ENCODE measurements at places on chromosomes 6 and 20.

- DNase-seq = peak; percentile 17
These were observed 77.2 kb upstream of the BHLHE23 start for GRCh38 chr20:63083831-63084562.

GRCh38 chr6:155443168-155443567, 12.5 kb downstream of the NOX3 start:
- no peak for DNase-seq

DNA sequence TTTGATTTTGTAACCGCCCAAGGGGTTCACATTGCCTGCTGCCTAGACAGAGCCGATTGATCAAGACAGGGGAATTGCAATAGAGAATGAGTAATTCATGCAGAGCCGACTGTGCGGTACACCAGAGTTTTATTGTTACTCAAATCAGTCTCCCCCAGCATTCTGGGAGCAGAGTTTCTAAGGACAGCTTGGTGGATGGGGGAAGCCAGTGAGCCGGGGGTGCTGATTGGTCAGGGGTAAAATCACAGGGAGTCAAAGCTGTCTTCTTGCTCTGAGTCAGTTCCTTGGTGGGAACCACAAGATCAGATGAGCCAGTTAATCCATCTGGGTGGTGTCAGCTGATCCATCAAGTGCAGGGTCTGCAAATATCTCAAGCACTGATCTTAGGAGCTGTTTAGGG, 60.0 kb upstream of the EZR start:
- no peak for DNase-seq

DNA sequence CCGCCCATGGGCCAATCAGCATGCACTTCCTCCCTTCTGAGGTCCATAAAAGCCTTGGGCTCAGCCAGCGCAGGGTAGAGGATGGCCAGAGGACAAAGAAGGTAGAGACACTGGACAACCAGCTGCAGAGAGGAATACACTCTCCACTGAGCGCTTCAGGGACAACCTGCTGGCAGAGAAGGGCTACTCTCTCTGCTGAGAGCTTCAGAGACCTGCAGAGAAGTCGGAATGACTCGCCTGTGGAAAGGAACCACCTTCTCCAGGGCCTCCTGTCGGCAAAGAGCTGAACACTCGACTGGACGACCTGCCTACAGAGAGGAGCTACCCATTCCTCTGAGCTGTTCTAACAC, 31.4 kb upstream of the SLA2 start:
- DNase-seq = no peak

- DNase-seq = no peak
These were observed 155.3 kb downstream of the PRKN start for GRCh38 chr6:162572240-162572639.

GRCh38 chr20:347317-347639, 367 bp downstream of the NRSN2 start:
- no peak for DNase-seq

GRCh38 chr6:33419580-33420490, at the start of gene SYNGAP1:
Gene SYNGAP1, plus strand, starts transcription at chr6:33420065. Its CDS starts 200 bp downstream, at chr6:33420265.
- DNase-seq = peak; percentile 80

GRCh38 chr6:31911826-31912585, 10.1 kb upstream of the ZBTB12 start:
- no peak for DNase-seq

GRCh38 chr6:78947529-78947928, 80.2 kb downstream of the IRAK1BP1 start:
- DNase-seq = no peak

GRCh38 chr6:44409207-44409794, 21.8 kb downstream of the CDC5L start:
- DNase-seq = no peak

DNA sequence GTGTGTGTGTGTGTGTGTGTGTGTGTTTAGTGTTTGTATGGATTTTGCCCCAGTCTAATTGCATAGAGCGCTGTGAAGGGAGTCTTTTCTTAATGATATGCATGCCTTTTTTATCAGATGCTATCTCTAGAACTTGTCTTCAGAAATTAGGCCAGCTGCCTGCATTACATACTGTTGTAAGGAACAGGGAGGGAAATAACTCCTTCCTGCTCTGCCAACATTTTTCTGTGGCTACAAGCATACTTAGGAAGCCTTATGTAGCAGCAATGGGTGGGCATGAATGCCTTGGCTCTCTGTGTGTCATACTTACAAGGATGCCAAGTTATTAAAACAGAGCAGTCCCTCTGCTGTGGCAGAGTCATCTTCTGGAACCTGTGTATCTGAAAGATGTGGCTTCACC, 8.0 kb upstream of the COL21A1 start:
- no peak for DNase-seq

GRCh38 chr6:28711788-28712341, 186.2 kb downstream of the GPX5 start:
- no peak for DNase-seq

GRCh38 chr6:127897484-127897883, 3.4 kb downstream of the THEMIS start:
- no peak for DNase-seq

DNA sequence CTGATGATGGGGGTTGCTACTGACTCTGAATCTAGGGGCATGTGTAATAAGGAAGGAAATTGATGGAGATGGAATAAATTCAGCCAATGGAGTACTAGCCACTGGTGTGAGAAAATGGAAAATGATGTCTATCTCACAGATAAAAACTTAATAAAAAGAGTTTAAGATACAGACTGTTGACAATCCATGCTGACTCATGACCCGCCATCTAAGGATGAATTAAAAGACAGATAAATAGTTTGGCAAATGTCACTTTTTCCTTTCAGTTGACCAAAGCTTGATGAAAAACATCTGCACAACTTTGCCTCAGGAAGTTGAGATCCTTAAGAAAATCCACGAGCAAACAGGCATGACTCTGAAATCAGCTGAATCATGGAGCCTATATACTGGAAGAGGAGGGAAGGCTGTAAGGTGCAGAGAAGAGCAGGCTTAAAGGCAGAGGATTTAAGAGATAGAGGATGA, 82.6 kb upstream of the BMP5 start:
- no peak for DNase-seq

GRCh38 chr6:150366118-150366778, 2.6 kb upstream of the IYD start:
- DNase-seq = peak; percentile 38

DNA sequence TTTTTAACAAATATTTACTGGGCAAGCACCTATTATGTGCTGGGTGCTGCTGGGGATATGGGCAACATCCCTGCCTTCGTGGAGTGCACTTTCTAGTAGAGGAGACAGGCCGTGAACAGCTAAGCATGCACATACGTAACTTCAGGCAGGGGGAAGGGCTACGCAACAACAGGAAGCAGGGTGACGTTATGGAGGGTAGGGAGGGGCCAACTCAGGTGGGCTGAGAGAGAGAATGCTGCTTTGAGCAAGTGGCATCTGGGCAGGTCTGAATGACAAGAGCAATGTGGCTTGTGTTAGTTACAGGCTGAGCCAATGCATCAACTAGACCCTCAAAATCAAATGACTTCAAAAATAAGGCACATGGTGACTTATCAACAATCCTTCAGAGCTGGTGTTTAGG, 112.1 kb downstream of the CDC5L start:
- no peak for DNase-seq

DNA sequence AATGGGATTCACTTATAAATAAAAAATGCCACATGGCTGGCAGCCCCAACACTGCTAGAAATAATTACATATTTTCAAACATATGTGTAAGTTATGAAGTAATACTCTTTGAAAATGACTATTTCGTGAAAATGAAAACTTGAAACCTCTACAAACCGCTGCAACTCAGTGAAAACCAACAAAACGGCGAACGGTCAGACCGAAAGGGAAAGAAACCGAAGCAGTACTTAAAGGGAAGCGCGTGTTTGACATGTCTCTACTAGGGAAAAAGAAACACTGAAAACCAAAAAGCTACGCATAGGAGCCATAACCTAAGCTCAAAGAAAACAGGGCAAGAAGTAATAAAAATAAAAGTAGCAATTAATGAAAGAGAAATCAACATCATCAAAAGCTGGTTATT, 121.0 kb upstream of the GGTLC1 start:
- DNase-seq = no peak

DNA sequence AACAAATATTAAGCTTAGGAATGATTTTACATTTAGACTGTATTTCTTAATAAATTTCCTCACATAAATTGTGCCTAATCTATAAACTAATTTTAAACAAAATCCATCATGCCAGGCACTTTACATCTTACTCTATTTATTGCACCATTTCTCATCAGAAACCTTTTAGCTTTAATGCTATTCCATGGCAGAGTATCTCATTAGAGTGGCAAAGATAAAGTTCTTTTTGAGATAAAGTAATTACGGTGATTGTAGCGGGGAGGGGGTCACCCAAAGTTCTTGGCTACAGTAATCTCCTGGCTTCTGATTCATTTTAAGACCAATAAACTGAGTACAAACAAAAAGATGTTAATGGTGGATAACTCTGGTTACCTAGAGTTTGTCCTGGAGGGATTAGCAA, 532.1 kb downstream of the PRKN start:
- DNase-seq = no peak

GRCh38 chr6:43267619-43268354, 24.5 kb downstream of the TTBK1 start:
- DNase-seq = no peak

- no peak for DNase-seq
These were observed 6.3 kb downstream of the RPL7L1 start for GRCh38 chr6:42885702-42886101.

- no peak for DNase-seq
These were observed 86.4 kb downstream of the ADGRG6 start for GRCh38 chr6:142387997-142388815.

- no peak for DNase-seq
These were observed 48.4 kb upstream of the IYD start for GRCh38 chr6:150320442-150320841.

GRCh38 chr6:43977404-43978111, 149.7 kb downstream of the MRPL14 start:
- no peak for DNase-seq

DNA sequence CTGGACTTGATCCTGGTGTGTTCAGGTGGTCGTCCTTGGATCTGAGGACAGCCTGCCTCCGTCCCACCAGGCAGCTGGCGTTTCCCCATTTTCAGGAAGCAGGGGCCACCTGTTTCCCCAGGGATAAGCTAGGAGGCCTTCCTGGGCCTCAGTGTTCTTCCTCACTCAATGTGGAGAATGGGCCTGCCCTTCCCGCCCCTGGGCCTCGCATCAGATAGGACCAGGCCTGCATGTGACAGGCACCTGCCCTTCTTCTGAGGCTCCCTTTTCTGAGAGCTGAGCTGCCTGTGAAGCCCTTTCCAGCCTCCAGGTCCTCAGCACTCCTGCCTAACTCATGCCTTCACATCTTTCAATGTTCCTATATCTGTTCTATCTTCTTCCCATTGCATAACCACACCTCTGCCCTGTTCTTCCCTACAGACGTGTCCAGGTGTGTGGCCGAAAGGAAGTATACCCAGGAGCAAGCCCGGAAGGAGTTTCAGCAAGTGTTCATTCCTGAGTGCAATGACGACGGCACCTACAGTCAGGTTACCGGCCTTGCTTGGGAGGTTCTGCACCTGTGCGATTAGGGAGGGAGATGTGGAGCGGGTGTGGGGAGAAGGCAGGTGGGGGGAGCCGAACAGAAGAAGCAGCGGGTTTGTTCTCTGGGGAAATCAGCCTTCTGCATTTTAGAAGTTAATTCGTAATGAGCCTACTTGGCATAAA, 85.1 kb downstream of the SMOC2 start:
- no peak for DNase-seq

DNA sequence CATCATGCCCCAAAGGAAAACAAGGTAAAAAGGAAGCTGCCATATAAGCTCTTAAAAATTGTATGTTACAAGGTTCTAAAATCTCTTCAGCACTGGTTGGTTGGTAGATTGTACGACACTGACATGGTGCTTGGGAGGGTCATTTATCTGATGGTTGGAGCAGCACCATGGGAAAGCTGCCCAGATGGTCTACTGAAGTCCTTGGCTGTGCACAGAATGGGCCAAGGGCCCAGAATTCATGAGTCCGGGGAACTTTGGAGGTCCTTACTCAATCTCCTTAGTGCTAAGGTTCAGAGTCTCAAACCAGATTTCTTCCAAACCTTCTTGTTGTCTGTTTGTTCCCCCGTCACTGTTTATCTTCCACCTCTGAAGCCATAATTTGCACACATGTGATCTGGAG, 314.4 kb downstream of the ESR1 start:
- no peak for DNase-seq

GRCh38 chr6:5164092-5164491, 79.0 kb downstream of the PPP1R3G start:
- DNase-seq = no peak

GRCh38 chr6:83467620-83468036, 36.8 kb upstream of the ME1 start:
- DNase-seq = no peak

GRCh38 chr6:42896178-42896719, 16.8 kb downstream of the RPL7L1 start:
- no peak for DNase-seq
